ENCODE measurements at places on chromosomes 4 and X.
A peak's percentile ranks its signal among the peaks of the same experiment; 100 is the strongest.

DNA sequence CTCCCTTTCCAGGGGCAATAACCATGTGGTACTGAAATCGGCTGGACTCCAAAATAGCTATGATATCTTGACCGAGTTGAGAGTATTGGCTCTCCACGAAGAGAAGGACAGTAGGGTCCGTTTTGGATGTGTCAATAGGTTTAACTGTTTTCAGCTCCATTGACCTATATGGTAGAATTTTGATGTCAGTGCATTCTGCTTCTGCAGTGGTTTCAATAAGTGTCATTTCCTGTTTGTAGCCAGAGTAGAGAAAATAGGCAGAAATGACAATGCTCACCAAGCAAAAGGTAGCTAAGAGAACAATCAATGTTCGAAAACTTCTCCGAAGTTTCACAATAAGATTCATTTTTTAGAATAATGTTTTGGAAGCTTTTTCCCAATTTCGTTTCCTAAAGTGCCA lies 36.7 kb downstream of the NDST4 start:
- DNase-seq = no peak

GRCh38 chr4:99574530-99575324 lies at the start of gene MTTP:
TSS of gene MTTP (plus strand) at chr4:99574824. CDS start at chr4:99574910, 86 bp downstream.
- no peak for DNase-seq

DNA sequence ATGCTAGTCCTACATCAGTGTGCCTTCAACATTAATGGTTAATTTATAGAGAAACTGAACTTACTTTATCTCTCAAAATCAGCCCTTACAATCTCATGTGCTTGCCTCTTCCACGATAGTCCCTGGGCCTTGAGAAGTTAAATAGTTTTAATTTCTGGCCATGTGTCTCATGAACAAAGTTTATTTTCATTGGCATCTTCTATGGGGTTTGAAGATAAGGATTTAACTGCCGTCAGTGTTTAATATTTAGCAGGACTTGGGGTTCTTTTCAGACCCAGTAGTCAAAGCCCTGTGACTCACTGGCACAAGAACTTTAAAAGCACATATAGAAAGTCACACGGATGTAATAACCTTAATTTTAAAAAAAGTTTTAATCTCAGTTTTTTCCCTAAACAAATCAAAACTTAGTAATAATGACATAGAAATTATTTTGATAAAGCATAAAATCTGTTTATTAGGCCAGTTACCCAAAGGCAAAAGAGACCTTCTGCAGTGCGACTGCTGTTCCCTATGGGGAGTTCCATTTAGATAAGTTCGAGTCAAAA lies 10.1 kb upstream of the MPP1 start:
- DNase-seq = no peak

DNA sequence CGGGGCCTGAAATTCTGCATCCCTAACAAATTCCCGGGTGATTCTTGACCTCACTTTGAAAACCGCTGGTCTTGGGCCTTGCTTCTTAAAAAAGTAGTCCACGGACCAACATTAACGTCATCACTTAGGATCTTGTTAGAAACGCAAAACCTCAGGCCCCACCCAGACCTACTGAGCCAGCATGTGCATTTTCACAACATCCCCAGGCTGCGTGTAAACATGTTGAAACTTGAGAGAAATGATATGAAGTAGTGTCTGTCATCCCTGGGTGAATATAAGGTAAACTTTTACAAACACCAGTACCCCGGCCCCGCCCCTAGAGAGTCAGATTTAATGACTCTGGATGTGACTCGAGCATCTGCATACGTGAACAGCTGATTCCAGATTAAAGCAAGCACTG lies 33.7 kb downstream of the SORBS2 start:
- DNase-seq = no peak

DNA sequence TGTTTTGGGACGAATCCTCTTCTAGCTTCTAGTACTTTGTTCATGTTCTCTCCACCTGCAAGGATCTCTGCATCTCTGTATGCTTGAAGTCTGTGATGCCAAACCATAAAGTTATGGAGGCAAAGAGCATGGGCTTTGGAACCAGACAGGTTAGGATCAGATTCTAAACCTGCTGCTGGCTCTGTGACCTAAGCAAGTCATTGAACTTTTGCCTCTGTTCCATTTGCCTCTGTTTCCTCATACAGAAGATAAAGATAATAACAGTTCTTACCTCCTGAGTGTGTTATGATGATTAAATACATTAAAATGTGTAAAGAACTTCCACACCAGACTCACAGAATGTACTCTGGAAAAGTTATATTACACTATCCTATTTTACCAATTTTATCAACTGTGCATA lies 41.5 kb upstream of the RELL1 start:
- no peak for DNase-seq

- DNase-seq = no peak
Observed at GRCh38 chr4:129164243-129164642, 68.3 kb downstream of the C4orf33 start.

DNA sequence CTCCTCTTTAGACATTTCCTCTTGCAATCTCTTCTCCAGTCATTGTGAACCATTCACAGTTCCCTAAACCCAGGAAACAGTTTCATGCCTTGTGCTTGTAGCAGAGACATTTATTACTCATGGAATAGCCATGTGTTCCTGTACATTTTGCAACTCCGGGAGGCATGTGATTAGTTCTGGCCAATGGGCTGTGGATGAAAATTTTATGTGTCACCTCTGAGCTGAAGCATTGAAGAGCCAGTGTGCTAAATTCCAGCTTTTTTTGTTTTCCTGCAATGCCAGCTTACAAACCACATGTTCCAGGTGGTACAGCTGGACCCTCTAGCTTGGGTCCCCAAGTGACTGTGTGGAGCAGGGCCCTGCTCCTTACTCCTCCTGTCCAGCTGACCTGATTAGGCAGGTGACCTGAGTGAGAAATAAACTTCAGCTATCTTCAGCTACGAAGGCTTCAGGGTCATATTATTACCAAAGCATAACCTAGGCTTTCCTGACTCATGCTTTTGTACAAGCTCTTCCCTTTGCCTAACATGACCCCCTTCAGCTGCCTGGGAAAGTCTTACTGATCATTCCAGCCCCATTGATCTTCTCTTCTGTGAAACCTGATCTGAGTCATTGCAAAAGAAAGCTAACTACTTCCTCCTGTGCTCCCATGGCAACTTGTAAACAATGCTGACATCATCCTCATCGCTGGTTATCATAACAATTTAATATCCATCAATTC lies 200.4 kb downstream of the PTTG2 start:
- no peak for DNase-seq

DNA sequence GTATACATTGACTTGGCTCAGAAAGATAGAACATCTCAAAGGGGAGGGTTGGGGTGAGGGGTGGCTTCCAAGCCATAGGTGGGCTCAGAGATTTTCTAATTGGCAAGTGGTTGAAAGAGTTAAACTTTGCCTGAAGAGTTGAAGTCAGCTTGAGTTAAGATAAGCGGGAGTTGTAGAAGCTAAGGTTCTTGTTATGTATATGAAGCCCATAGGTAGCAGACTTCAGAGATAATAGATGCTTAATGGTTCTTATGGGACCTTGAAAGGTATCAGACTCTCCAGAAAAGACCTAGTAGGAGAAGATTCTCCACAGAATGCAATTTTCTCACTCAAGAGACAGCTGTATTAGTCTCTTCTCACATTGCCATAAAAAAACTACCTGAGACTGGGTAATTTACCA lies 599.1 kb upstream of the CPEB2 start:
- no peak for DNase-seq

DNA sequence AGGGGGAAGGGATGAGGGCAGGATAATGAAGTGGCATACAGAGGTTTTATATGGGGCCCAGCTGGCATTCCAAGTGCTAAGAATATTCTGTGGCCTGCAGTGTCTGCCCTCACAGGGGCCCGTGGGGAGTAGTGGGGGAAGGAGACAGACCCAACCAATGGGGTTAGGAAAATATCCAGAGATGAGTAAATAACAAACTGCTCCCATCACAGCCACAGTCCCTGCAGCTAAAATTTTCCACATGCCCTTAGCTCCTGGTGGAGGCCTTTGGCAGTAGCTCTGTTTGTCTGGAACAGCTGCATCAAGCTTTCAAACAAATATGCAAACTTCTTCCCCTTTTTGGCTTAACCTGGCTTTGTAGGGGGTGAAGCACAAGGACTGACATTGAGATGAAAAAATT lies 3.1 kb downstream of the SRPX2 start:
- no peak for DNase-seq

DNA sequence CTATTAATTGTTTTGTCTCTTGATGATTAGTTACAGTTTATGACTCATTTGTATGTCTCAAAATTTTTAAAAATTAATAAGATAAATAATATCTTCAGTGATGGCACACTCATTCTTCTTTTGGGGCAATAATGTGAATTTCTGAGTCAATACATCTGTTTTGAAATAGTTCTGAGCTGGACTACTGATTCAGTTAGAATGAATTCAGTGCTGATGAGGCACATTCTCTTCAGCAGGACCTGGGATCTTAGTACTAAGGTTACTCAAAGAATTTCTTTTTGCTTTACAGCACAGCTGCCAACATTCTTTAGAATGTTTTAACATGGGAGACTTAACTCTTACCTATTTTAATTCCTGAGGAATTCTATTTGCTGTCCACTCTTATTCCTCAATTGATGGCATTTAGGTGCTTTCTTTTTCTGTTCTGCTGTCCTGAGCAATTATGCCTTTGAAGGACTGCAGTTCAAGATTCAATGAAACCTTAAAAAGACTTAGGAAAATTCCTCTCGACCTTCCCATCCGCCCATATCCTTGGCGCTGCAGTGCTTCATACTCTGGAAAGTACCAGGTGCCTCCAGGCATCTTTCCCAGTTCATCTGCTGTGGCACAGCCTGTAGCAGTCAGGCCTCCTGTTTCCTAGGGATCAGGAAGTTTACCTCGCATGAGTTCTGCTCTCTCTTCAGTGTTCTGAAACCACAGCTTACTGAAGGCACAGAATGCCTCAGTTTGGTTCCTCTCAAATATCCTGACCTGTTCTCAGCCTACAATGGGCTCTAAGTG lies 213.7 kb downstream of the FSTL5 start:
- no peak for DNase-seq

DNA sequence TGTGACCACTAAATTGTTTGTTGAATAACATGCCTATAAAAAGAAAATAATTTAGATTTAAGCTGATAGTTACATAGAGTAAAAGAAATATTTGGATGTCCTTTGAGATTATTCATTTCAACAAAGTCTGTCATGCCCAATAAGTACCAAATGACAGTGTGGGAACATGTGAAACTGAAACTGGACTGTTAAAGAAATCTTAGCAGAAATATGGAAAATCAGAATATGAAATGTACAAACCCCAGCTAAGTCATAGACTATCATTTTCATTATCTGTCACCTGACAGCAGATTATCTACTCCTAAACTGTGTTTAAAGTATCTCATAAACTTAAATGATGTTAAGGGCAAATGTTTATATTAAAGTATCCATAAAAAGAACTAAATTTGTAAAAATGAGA lies 437.8 kb upstream of the FAM241A start:
- no peak for DNase-seq

GRCh38 chr4:10524196-10524833 lies 67.1 kb upstream of the ZNF518B start:
- DNase-seq = no peak

GRCh38 chrX:66680451-66680850 lies 41.6 kb upstream of the EDA2R start:
- no peak for DNase-seq

GRCh38 chr4:10239982-10240654 lies 123.5 kb upstream of the WDR1 start:
- DNase-seq = no peak

DNA sequence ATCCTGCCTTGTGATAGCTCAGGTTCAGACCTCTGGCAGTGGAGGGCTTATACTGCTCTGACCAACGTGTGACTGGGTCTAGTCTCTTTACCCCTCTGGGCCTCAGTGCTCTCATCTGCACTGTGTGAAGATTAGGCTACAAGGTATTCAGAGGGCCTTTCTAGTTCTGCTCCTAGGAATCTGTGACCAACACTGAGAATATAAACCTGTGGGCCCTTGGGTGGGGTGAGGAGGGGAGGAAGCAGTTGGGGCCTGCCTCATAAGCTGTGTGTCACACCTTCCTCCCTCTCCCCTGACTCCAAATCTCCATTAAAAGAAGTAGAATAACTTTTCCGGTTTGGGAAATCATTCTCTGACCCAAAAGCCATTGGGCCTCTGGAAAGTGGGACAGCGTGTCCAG lies 66.3 kb upstream of the MSN start:
- DNase-seq = peak; percentile 21

DNA sequence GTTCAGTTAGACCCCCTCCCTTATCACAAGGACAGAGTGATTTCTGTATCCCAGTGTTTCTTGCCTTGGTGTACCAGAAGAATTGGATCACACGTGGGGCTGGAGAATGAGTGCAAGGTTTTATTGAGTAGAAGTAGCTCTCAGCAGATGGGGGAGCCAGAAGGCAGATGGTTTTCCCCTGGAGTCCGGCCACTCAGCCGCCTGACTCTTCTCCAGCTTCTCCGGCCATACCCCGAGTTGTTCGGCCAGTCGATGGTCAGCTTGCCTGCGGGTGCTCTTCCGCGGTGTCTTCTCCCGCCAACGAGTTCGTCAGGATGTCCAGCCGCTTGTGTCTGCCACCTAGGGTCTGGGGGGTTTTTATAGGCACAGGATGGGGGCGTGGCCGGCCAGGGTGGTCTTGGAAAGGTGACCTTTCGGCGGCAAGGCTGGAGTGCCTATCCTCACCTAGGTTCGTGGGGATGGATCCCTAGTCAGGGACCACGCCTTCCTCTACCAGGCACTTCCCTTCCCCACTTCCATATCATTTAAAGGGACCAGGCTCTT lies 14.5 kb downstream of the GAB1 start:
- no peak for DNase-seq

DNA sequence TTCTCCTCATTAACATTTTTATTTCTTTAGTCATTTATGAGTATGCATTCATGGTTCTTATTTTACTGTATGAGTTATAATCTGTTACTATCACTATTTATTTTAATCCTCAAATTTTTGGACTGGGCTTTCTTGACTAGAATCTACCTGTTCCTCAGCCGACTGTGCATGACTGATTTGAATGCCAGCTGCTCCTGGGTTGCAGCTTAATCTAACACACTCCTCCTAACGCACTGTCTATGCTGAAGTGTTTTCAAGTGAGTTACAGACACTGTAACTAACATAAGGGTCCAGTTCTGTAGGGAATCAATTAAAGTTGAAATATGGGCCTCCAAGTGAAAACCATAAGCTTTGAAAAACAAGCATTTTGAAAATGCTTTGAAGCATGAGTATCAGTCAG lies 137.4 kb upstream of the ARSJ start:
- no peak for DNase-seq

DNA sequence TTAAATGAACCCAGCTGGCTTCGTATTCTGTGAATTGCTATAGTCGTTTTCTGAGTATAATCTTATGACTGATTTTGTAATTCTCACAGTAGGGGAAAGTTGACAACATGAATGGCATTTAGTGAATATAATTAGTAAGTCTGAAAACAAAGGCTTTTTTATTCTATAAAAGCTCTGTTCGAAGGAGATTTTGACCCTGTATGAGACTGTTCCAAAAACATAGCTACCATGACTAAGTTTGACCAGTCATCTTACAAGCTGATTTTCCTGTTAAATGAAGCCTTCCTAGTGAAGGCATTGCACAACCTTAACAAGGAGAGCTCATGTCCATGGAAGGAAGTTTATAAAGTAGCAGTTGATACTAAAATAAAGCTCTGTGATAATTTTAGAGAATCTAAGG lies 242.3 kb downstream of the RPA4 start:
- no peak for DNase-seq
